Activated CD4-positive, alpha-beta T cell treated with anti-CD3 and anti-CD28 coated beads for 4 hours (primary cell): ENCODE measurements at places on chromosomes 6 and 20.

GRCh38 chr20:15512916-15513315 lies 1060.3 kb downstream of the KIF16B start:
- DNase-seq, result no peak

GRCh38 chr6:48032151-48032550 lies 78.8 kb downstream of the PTCHD4 start:
- no peak for DNase-seq

DNA sequence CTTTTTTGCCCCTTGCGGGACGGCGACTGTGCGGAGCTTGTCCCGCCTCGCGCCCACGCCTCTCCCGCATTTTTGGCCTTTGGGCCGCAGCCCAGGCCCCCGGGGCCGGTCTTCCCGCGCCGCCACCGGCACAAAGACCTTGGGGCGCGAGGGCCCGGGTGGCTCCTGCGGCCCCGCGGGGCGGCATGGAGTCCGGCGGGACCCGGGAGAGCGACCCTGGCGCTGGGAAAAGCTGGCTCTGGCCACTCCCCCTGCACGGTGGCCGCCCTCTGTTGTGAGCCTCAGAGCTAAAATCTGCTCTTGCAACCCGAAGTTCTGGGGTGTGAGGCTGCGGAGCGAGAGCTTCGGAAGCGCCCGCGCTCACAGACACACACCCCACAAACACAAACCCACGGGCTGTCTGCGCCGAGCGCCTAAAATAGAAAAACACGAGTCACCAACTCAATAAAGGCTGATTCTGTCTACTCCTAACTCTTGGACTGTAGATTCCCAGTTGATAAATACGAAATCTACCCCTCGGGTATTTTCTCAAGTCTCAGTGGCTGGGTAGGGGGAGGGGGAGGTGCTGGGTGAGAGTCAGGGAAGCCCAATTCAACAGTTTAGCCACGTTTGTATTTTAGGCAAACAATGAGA lies 496 bp upstream of the BEND3 start:
- DNase-seq, result peak; percentile 46

DNA sequence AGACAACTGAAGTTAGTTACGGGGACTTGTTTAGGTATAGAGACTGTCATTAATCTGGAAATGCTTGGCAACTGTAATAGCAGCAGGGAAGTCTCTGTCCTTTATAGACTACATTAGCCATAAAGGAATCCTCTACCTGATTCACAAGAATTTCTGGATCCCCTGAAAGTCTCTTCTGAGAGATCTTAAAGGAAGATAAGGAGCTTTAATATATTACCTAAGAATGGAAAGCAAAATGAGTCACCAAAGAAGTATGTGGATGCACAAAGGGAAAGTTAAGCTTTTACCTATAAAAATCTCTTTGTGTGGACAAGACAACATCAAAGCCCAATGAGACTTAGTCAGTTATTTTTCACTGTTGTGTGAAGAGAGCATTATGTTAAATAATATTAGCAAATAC lies 92.2 kb upstream of the RSPO3 start:
- no peak for DNase-seq

DNA sequence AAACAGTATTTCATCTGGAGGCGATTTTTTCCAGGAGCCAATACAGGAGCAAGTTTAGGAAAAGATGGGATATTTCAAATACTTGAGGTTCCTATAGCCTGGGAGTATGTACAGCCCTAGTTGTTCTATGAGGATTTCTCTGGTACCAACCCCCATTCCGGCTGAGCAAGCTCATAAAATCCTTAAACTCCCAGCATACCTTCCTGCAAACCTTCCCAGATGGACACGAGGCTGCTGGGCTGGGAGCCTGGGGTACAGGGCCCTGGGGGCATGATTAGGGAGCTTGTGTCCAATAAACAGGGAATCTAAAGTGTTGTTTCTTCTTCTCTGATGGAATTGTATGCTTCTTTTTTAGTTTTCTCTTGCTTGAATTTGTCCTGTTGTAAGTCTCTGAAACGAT lies 1.5 kb downstream of the PRRC2A start:
- DNase-seq, result no peak

DNA sequence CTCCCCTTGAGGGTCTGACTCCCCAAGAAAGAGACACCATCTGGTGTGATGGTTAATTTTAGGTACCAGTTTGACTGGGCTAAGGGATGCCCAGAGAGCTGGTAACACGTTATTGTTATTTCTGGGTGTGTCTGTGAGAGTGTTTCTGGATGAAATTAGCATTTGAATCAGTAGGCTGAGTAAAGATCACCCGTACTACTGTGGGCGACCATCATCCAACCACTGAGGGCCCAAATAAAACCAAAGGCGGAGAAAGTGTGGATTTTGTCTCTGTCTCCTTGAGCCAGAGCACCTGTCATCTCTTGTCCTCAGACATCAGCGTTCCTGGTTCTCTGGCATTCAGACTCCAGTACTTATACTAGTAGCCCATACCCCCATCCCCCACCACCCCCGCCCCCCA lies 7.9 kb upstream of the CNKSR3 start:
- DNase-seq, result no peak

DNA sequence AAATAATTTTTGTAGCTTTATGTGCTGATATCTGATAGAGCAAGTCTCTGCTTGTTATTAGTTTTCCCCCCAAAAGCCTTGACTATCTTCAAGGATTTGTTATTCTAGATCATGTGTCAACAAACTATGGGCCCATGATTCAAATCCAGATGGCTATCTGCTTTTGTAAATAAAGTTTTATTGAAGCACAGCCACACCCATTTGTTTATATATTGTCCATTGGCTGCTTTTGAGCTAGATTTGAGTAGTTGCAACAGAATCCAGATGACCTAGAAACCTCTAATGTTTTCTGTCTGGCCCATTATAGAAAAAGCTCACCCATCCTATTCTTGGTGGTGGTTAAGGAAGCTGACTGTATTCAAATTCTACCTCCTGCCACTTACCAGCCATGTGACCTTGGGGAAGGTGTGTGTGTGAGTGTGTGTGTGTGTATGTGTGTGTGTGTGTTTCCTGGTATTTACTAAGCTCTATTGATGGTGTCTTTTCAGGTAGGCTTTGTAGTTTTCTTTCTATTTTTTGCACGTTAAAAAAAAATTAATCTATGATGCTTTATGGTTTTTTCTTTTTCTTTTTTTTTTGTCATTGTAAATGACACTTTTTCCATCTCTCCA lies 1.3 kb upstream of the GTSF1L start:
- peak; percentile 24 for DNase-seq

DNA sequence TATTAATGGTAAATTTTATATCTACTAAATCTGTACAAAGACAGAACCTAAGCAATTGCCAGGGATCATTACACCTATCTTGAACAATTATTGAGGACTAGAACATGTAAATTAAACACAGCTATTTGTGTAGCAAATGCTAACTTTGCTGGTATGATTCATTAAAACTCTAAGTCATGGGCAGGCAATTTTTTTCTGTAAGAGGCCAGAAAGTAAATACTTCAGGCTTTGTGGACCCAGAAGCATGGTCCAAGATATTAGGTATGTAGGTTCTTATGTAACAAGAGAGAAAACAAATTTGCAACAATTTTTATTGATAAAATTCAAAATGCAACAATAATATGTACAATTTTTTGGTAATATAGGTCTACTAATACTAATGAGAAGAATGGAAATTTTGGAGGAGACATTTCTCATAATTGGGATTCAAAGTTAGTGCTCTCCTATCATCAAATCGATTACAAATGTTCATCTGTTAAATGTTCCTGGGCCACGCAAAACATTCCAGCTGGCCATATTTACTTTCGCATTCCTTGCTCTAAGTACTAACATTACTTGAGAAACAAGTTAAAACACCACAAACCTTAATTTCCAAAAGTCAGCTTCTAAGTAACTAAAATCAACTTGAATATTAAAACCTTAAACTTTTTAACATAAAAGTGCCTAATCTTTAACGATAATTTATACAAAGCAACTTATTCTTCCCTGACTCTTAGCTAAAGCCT lies 4.3 kb downstream of the TMEM30A start:
- DNase-seq, result no peak

- DNase-seq, result no peak
Measured at GRCh38 chr20:46328200-46328882, 20.0 kb upstream of the CDH22 start.

DNA sequence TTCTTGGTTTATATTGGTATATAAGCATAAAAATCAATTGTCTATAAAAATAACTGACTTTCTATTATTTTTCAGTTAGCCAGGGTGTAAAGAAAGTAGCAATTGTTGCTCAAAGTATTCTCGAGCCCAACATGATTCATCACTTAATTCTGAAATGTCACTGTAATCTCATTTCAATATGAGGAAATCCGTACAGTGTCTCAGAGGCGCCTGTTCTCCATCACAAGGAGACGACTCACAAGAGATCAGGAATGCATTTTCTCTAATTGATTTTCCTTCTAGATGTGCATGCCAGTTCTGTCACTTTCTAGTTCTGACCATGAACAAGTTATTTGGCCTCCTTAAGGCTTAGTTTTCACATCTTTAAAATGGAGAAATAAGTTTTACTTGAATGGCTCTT lies 753.1 kb downstream of the MAFB start:
- no peak for DNase-seq

GRCh38 chr20:8601542-8601912 lies 467.4 kb upstream of the PLCB4 start:
- DNase-seq, result no peak

DNA sequence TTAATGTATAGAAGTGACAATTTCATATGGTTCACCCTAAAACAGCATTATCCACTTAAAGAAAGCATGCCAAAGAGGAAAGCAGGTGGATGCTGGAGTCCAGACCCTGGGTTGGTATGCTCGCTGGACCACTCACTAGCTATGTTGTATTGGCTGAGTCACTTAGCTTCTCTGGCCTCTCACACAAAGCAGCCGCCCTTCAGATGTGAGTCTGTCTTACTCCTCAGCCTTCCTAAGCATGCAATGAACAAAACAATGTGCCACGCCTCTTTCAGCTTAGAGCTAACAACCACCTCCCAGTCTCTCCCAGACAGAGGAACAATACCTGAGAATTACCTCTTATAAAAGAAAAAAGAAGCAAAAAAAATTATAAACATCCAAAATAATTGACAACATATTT lies 29.4 kb downstream of the SIM1 start:
- DNase-seq, result no peak

- DNase-seq, result no peak
Measured at GRCh38 chr6:92892626-92893170, 526.7 kb downstream of the EPHA7 start.

- DNase-seq, result no peak
Measured at GRCh38 chr20:16641511-16642023, 68.3 kb upstream of the KIF16B start.

- DNase-seq, result no peak
Measured at GRCh38 chr6:33877982-33878535, 74.3 kb upstream of the MLN start.

- DNase-seq, result no peak
Measured at GRCh38 chr6:170135821-170136471, 154.9 kb downstream of the DLL1 start.

- no peak for DNase-seq
Measured at GRCh38 chr6:97820400-97820799, 537.4 kb upstream of the MMS22L start.

DNA sequence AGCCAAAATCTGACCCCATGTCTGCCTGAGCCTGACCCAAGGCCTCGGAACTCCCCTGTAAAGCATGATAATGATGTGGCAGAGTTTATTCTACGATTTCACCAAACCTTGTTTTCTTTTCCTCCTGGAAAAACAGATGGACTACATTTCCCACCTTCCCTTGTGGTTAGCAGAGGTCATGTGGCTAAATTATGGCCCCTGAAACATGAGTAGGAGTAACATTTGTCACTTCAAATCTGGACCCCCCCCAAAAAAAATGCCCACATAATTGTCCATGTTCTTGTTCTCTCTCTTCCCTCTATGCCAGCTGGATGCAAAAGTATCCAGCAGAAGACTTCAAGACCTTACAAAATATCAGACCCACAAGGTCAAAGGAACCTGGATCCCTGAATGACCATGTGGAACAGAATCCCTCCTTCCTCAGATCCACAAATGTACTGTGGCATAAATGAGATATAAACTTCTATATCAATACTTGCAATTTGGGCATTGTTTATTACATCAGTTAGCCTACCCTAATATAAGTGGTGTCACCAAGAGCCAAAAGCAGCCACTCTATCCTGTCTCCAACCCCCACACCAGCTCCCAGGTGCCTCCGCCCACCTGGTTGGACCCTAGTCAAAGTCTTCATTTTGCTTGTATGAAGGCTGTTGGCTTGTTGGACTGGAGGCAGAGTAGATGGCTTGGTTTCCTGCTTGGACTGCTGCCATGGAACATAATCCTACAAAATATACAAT lies 1.4 kb downstream of the C20orf96 start:
- DNase-seq, result no peak

DNA sequence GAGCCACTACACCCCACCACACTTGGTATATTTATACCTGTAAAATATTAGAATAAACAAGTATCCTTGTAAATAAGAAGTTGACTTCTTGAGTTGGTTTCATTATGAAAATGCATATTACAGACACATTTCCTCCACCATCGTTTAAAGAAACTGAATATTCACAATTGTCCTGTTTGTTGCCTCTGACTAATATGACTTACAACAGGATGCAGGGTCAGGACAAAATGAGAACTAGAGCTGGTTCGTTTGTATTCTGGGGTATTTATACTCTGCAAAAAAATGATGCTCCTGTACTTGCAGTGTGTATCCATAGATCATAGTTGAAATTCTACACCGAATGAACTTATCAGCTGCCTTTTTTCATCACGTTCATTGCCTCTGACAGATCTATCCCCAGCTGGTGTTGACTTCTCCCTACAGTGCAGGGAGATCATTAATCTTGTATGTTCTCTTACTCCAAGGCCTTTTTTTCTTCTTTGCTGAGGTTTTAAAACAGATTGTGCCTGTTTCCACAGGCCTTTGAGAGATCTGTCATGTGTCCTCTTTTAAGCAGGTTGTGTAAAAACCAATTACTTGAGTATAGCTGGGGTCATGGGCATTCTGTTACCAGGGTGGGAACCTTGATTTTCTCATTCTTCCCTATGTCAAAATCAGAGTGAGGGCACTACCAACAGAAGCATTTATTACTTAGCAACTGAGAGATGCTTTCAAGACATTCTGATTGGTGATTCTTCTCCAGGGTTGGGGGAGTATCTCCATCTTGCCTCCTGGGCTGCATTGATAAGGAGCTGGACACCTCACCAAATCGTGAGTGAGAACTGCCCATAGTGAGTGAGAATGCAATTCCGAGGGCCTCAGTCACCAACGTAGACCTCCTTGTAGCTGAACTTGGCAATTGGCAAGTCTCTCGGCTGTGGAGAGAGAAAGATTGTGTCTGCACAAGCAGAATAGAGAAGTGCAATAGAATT lies 78.8 kb upstream of the CD83 start:
- no peak for DNase-seq
